Left ventricle myocardium inferior (tissue), 1 donor: ENCODE measurements at places on chromosomes 5 and 9.
A peak's percentile ranks its signal among the peaks of the same experiment; 100 is the strongest.

DNA sequence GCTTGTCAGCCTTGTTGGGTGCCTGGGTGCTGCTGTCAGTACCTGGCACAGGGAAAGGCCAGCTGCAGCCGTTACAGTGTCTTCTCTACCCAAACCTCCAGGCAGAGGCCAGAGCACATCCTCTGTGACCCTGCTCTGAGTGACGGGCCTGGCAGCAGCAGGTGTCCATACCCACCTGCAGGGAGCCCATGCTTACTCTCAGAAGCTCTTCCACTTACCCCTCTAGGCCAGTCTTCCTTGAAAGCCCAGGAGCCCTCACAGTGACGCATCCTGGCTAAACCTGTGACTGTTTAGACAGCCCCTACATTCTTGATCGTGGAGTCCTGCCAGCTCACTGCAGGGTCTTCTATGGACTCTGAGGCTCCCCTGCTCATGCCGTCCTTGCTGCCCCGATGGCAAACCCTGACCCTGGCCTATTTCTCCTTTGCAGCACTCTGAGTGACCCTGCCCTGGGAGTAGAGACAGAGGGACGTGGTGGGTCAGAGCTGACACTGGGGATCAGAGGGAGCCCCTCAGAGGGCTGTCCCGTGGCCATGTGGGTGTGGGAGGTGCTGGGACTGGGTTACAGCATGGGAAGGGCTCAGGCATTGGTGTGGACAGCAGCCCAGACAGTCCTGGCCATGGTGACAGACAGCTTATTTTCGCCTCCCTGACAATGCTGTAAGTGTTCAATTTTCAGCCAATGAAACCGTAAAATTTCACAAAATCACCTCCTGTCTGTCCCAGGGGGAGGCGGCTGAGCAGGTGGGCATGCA lies 67.6 kb upstream of the RNF130 start:
- no peak for DNase-seq
- H3K27ac ChIP-seq: no peak overlapping the region
- no peaks in the 10 kb centered on the region for H3K4me1 ChIP-seq
- H3K27me3 ChIP-seq: peaks cover 86% of the 10 kb centered on the region
- no peaks in the 10 kb centered on the region for H3K36me3 ChIP-seq
- no peak overlapping the region for H3K4me3 ChIP-seq

GRCh38 chr9:116555119-116555518 lies 132.0 kb upstream of the TRIM32 start:
- H3K27ac ChIP-seq: peak overlapping the region; percentile 61
- H3K36me3 ChIP-seq: no peaks in the 10 kb centered on the region
- peaks cover 26% of the 10 kb centered on the region for H3K4me1 ChIP-seq
- DNase-seq: peak; percentile 51
- no peak overlapping the region for H3K4me3 ChIP-seq

DNA sequence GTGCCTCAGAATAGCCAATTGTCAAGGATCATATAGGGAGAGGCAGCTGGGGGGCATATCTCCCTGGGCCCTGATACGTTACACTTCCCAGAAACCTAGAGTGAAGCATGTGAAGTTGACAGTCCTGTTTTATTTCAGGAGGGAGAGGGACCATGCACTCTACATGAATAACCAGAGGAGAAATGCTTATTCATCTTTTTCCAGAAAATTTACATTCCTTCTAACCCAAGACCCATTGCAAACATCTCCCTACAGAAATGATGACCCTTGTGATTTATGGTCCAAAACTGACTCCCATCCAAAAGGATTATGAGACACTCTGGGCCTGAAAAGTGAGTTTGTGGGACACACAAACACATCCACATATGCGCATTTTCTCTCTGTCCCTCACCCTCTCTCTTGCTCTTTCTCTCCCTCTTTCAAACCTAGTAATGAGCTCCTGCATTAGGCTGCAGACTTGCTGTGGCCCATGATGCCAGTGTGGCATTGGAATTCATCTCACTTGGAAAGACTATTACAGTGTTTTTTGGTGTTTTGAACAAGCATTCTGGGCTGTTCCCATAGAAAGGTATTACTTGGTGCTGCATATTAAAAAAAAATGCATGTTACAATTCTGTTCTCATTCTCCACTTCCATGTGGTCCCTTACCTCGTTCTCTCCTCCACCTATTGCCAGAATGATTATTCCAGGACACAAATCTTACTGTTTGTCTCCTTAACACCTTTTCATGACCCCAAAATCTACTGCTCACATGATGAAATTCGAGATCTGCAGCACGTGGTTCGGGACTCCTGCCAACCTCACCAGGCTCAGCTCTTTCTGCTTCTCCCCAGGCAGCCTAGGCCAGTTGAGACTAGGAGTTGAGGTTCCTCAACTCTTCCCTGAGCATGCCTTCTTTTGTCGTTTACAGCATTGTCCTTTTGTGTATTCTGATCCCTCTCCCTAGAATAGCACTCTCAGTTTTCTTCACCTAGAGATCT lies 451.3 kb upstream of the KLF4 start:
- H3K27ac ChIP-seq: no peak overlapping the region
- no peaks in the 10 kb centered on the region for H3K36me3 ChIP-seq
- no peaks in the 10 kb centered on the region for H3K27me3 ChIP-seq

GRCh38 chr5:82439750-82440445 lies 161.7 kb upstream of the RPS23 start:
- no peak overlapping the region for H3K4me3 ChIP-seq
- no peak for DNase-seq
- no peak overlapping the region for H3K27ac ChIP-seq

GRCh38 chr5:157877821-157878220 lies 18.9 kb upstream of the CLINT1 start:
- no peak overlapping the region for H3K4me3 ChIP-seq
- H3K27ac ChIP-seq: no peak overlapping the region
- H3K27me3 ChIP-seq: no peaks in the 10 kb centered on the region
- H3K36me3 ChIP-seq: no peaks in the 10 kb centered on the region

DNA sequence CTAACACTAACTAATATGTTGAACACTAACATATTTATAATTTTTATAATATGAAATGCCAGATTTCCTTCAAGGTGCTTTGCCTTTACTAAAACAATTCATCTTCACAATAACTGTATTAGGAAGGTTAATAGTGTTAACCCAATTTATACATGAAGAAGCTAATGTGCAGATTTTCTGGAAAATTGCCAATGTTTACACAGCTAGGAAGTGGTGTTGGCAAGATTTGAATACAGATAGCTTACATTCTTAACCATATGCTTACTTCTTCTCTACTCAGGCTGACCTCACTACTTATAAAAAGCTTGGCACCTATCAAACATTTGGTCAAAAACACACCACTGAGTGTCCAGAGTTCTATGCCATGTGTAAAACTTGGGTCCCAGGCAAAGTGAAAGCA lies 445.4 kb upstream of the ITGA1 start:
- DNase-seq: no peak
- H3K4me3 ChIP-seq: no peak overlapping the region
- no peaks in the 10 kb centered on the region for H3K27me3 ChIP-seq
- no peak overlapping the region for H3K27ac ChIP-seq

DNA sequence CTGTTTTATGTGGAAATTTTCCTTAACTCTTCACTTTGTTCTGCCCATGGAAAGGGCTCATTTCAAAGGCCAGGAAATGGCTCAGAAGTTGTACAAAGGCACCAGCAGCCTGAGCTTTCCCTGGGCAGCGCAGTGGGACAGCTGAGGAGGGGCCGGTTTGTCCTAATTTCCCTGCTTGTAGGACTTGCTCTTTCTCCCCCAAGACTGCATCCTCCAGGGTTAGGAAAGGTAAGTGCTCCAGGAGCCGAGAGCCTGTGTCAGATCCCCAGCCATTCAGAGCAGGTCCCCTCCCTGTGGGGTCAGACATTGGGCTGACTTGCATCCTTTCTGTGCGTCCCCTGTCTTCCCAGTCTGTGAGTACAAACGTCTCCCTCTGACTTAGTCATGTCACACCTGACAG lies 43.5 kb downstream of the AGXT2 start:
- H3K4me1 ChIP-seq: no peaks in the 10 kb centered on the region
- H3K27me3 ChIP-seq: peaks cover 80% of the 10 kb centered on the region
- DNase-seq: no peak

- peaks cover 89% of the 10 kb centered on the region for H3K36me3 ChIP-seq
- no peak overlapping the region for H3K27ac ChIP-seq
- no peaks in the 10 kb centered on the region for H3K4me1 ChIP-seq
Observed at GRCh38 chr9:131160416-131161112, 35.2 kb downstream of the NUP214 start.

GRCh38 chr5:72093824-72094223 lies 13.5 kb upstream of the MAP1B start:
- DNase-seq: no peak
- no peaks in the 10 kb centered on the region for H3K36me3 ChIP-seq
- no peak overlapping the region for H3K27ac ChIP-seq
- H3K27me3 ChIP-seq: no peaks in the 10 kb centered on the region

DNA sequence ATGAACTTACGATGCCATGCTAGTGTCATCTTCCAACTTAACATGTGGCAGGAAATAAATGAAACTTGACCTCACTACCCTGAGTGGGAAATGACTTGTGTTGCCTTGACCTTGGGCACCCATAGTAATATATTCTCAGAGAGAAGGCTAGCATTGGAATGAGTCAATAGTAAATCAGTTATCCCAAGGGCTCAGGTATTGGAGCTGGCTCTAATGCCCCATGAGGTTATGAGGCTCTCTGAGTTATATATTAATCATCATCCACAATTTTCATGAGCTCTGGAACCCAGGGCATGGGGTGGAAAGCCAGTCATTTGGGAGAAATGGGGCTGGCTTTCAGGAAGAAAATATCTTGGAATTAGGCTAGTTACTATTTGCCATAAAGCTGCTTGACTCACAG lies 42.4 kb upstream of the SMIM32 start:
- no peak overlapping the region for H3K4me3 ChIP-seq
- no peak overlapping the region for H3K27ac ChIP-seq
- no peaks in the 10 kb centered on the region for H3K4me1 ChIP-seq
- DNase-seq: no peak
- no peaks in the 10 kb centered on the region for H3K36me3 ChIP-seq

DNA sequence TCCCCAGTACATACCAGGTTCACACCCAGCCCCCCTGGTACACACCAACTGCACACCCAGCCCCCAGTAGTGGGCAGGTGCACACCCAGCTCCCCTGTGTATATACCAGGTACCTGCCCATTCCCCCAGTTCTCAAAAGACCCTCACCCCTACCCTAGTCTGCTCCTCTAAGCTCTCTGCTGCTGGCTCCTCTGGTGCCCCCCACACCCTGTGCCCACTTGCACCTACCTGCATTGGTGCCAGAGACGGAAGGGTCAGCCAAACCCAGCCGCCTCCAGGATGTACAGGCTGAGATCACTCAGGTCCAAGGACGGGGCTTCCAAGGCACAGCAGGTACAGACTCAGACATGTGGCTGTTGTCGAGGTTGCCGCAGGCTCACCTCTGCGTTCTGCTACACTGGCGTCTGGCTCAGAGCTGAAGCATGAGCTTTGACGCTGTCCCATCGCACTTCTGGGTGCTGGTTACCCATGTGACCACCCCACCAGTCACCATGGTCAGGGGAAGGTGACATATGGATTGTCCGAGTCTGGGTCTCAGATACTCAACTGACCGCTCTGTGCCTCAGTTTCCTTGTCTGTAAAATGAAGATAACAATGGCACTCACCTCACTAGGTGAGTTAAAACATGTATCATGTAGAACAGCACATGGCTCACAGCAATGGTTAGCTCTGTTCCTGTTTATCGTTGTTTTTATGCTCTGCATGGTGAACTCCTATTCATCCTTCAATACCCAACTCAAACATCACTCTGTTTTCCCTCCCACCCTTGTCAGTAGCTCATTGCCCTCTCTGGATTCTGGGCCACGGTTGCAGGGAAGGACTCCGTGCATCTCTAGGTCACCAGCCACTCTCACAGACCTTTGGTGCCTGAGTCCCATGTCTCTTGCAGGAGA lies 45.3 kb upstream of the SUSD3 start:
- H3K27ac ChIP-seq: no peak overlapping the region
- no peaks in the 10 kb centered on the region for H3K4me1 ChIP-seq
- no peaks in the 10 kb centered on the region for H3K36me3 ChIP-seq

- H3K4me3 ChIP-seq: no peak overlapping the region
- H3K27ac ChIP-seq: no peak overlapping the region
- peaks cover 46% of the 10 kb centered on the region for H3K27me3 ChIP-seq
Observed at GRCh38 chr9:72255569-72255968, 106.3 kb downstream of the GDA start.

GRCh38 chr5:157357823-157358222 lies 91.9 kb downstream of the CYFIP2 start:
- no peak overlapping the region for H3K27ac ChIP-seq
- H3K36me3 ChIP-seq: peaks cover 8% of the 10 kb centered on the region
- DNase-seq: no peak
- peaks cover 16% of the 10 kb centered on the region for H3K4me1 ChIP-seq
- no peak overlapping the region for H3K4me3 ChIP-seq
- H3K27me3 ChIP-seq: no peaks in the 10 kb centered on the region

- no peak for DNase-seq
- H3K27me3 ChIP-seq: no peaks in the 10 kb centered on the region
- H3K36me3 ChIP-seq: peaks cover 90% of the 10 kb centered on the region
- H3K4me3 ChIP-seq: no peak overlapping the region
Observed at GRCh38 chr5:65611524-65611923, 12.6 kb downstream of the TRIM23 start.

- no peak overlapping the region for H3K4me3 ChIP-seq
- H3K4me1 ChIP-seq: no peaks in the 10 kb centered on the region
- no peaks in the 10 kb centered on the region for H3K36me3 ChIP-seq
- H3K27me3 ChIP-seq: no peaks in the 10 kb centered on the region
- no peak overlapping the region for H3K27ac ChIP-seq
Observed at GRCh38 chr5:18403141-18403540, 768.9 kb downstream of the TAF11L14 start.

GRCh38 chr9:86925686-86926085 lies 21.6 kb downstream of the GAS1 start:
- H3K27ac ChIP-seq: no peak overlapping the region
- no peak overlapping the region for H3K4me3 ChIP-seq
- no peaks in the 10 kb centered on the region for H3K36me3 ChIP-seq
- H3K27me3 ChIP-seq: peaks cover 51% of the 10 kb centered on the region
- no peak for DNase-seq

DNA sequence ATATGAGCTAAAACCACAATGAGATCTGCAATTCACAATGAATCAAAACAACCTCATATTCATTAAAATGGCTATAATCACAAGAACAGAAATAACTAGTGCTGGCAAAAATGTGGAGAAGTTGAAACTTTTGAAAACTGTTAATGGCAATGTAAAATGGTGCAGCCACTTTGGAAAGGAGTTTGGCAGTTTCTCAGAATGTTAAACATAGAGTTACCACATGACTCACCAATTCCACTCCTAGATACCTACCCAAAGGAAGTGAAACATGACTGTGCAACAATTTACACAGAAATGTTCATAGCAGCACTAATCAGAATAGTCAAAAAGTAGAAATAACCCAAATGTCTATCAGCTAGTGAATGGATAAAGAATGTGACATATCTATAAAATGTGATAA lies 862.2 kb downstream of the DTWD2 start:
- no peak overlapping the region for H3K27ac ChIP-seq
- H3K27me3 ChIP-seq: no peaks in the 10 kb centered on the region
- DNase-seq: no peak
- H3K4me3 ChIP-seq: no peak overlapping the region
- H3K36me3 ChIP-seq: no peaks in the 10 kb centered on the region

- no peak for DNase-seq
- no peak overlapping the region for H3K4me3 ChIP-seq
- H3K27me3 ChIP-seq: no peaks in the 10 kb centered on the region
- H3K4me1 ChIP-seq: peaks cover 5% of the 10 kb centered on the region
Observed at GRCh38 chr9:124198331-124198730, 59.4 kb upstream of the NEK6 start.

GRCh38 chr5:83156001-83156400 lies 78.7 kb downstream of the XRCC4 start:
- H3K27ac ChIP-seq: no peak overlapping the region
- no peaks in the 10 kb centered on the region for H3K27me3 ChIP-seq
- H3K36me3 ChIP-seq: no peaks in the 10 kb centered on the region
- no peak for DNase-seq
- no peaks in the 10 kb centered on the region for H3K4me1 ChIP-seq
- no peak overlapping the region for H3K4me3 ChIP-seq

- no peak for DNase-seq
- no peak overlapping the region for H3K27ac ChIP-seq
- H3K4me3 ChIP-seq: no peak overlapping the region
Observed at GRCh38 chr9:135365013-135365768, 114.4 kb upstream of the PPP1R26 start.
